ENCODE measurements at places on chromosomes 13 and 19.

GRCh38 chr13:73938372-73939070, 195.7 kb downstream of the KLF12 start:
- DNase-seq: peak; percentile 92

- no peak for DNase-seq
These were observed 72.1 kb downstream of the LHFPL6 start for GRCh38 chr13:39530916-39531315.

DNA sequence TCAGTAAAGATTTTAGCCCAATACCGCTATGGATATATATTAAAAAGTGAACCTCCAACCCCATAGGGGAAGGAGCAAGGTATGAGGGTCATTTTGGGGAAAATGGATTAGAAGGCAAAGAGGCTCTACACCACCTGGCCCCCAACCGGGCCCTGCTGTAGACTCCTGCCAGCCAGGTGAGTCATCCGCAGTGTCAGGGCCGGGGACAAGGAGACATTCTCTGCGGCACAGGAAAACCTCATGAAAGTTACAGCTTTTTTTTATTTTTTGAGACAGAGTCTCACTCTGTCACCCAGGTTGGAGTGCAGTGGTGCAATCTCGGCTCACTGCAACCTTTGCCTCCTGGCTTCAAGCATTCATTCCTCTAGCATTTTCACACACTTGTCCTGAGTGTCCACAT, 32.0 kb downstream of the ZFR2 start:
- no peak for DNase-seq

GRCh38 chr19:4067396-4068046, 822 bp upstream of the ZBTB7A start:
- no peak for DNase-seq

DNA sequence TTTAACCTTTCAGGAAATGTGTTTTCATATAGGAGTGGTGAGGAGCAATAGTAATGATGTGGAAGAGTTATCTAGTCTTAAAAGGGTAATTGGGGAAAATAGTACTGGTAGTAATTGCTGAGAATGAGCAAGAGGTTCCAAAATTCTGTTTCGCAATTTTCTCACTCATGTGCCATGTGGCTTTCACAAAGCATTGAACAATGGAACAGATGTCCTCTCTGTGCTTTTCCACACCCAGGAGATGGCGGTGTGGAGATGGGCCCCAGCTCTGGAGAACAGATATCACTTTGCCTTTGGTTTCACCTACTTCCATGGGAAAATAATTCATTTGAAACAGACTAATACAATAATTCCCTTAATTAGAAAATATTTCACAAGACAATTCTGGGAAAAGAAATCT, 170.0 kb upstream of the SLC10A2 start:
- peak; percentile 3 for DNase-seq

DNA sequence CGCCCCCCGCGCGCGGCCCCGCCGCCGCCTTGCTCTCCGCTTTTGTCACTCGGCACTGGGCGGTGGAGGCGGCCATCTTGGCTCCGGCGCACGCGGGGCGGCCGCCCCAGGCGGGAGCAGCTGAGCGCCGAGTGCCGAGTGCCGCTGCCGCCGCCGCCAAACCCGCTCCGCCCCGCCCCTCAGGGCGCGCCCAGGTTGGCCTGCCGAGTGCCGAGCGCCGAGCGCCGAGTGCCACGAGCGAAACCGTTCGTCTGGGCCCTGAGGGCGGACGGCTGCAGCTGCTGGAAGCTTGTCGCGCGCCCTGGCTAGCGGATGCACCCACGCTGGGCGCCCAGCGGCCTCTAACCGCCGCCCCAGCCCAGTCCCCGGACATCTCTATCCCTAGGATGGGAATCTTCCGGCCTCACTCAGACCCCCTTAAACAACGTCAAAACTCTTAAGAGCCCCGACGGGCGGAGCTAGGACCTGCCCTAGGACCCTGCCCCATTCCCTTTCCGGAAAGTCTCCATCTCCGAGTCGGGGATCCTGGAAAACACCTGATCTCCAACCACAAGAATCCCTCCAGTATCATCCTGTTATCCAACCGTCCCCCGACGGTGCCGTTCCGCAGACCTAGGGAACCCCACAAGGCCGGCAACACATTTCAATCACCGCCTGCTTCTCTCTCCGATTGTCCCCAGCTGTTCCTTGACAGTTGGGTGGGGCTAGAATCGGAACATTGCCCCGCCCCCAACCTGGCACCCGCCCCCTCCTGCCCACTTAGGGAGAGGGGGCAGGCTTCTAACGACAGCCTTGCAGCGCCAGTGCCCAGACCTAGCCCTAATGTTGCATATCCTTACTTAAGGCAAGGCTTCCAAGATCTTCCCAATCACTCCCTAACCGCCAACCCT, 14.1 kb upstream of the AKAP8L start:
- peak; percentile 86 for DNase-seq

Data from LHCN-M2 (cell line).